ENCODE measurements at places on chromosomes 3 and 15. TPM values are rescaled to one million over a fixed set of nuclear protein-coding genes. Genes with fewer than 3 reads are reported as not detected.
A peak's percentile ranks its signal among the peaks of the same experiment; 100 is the strongest.

The FRG2C gene
- polyA plus RNA-seq: not detected

The RARRES1 gene
- 3.7 TPM for polyA plus RNA-seq

The SLC2A2 gene
- polyA plus RNA-seq: 0.52 TPM

The RHOA gene
- 383 TPM for polyA plus RNA-seq

The NPAP1 gene
- polyA plus RNA-seq: 0.03 TPM

DNA sequence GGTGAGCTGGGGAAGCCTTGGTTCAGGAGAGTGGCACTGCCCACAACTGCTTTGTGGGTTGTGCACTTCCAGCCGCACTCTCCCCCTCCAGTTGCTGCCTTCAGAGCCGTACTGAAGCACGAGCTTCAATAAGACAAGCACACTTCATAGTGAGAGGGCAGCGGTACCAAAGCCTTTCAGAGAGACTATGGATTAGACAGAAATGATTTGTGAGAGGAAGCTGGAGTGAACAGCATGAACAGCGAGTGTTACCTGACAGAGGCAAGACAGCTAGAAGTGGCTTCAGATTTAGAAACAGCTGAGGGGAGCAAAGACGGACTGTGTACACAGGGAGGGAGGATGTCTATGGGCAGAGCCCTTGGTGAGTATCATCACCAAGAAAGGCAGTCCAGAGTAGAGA is 31.1 kb downstream of the HCLS1 start:
- no peak for DNase-seq

GRCh38 chr3:64491843-64492242 is 196.0 kb downstream of the ADAMTS9 start:
- DNase-seq: no peak

- no peak for DNase-seq
These were observed 1.6 kb upstream of the TTLL3 start for GRCh38 chr3:9808345-9809037.

DNA sequence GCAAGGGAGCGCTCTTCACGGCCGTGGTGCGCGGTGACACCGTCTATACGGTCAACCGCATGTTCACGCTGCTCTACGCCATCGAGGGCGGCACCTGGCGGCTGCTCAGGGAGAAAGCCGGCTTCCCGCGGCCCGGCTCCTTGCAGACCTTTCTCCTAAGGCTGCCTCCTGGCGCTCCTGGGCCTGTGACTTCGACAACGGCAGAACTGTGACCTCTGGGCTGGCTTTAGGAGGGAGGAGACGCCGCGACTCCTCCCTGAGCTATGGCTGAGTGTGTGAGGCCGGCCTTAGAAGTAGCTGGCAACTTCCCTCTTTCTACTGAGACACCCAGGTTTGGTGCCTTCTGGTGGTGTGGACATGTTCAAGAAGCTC is 1.4 kb downstream of the KBTBD13 start:
- DNase-seq: peak; percentile 81

- DNase-seq: no peak
These were observed 6.2 kb downstream of the GRK7 start for GRCh38 chr3:141769221-141769894.

DNA sequence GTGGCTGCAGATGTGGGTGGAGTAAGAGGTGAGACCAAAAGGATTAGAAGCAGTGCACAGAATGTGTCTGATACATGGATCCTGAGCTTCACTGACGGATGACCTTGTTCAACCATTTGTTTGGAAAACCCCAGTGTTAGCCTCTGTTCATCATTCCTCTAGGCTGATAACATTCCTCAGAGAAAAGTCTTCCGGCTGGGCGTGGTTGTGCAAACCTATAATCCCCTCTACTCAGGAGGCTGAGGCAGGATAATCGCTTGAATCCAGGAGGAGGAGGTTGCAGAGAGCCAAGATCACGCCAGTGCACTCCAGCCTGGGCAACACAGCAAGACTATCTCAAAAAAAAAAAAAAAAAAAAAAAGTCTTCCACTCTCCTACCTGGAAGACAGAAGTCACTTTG is 23.1 kb upstream of the CHD2 start:
- DNase-seq: no peak

DNA sequence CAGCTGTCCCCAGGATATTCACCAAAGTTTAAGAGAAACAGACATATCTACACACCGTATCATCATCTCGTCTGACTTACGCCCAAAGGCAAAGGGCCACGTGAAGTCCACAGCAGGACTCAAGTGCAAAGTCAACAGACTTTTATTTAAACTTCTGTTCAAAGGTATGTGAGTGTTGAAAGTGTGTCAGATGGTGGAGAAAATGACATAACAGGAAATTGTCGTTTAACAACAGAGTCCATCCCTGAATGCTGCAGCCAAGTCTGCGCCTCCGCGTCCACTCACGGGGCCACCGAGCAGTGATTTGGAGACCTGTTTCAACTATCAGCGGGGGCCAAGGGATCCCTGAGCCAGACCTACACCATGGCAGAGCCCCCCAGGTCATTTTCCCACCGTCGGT is 165.6 kb downstream of the XXYLT1 start:
- no peak for DNase-seq

GRCh38 chr3:182717216-182717615 is 76.1 kb upstream of the ATP11B start:
- DNase-seq: no peak

DNA sequence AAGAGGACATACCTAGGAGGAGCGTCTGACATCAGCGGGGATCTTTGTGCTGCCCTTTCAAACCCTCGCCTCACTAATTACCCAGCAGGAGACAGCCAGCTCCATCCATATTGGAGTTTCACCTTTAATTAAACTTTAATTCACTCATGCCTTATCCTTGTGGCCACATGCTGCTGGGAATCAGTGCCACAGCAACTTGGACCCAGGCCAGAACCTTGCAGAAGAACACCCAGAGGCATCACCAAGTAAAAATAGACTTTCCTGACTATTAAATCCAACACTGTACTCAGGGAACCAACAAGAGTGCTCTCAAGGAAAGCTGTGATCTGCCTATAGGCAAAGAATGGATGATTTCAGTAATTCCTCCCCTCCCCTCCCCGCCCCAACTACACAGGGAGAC is 23.9 kb downstream of the EIF1B start:
- DNase-seq: no peak

DNA sequence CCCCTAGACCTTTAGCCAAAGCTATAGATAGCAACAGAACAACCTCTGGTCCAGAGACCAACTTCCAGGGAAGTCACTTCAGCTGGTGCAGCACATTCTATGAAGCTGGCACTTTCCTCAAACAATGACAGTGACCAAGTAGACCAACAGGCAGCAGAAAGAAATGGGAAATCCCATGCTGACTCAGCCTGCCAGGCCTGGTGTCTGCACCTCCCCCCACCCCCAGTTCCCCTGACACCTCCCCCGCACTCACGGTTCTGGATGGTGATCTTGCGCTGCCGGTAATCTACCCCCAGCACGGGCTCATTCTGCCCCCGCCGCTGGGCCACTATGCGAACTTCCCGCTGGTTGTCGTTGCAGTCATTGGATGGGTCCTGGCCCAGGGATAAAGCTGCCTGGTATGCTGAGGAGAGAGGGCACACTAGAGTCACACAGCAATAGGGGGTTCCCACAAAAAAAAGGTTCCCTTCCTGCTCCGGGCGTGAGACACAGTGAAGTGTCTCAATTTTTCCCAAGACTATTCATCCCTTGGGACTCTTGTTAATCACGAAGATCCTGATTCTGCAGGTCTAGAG is 17.0 kb downstream of the ILDR1 start:
- DNase-seq: no peak

DNA sequence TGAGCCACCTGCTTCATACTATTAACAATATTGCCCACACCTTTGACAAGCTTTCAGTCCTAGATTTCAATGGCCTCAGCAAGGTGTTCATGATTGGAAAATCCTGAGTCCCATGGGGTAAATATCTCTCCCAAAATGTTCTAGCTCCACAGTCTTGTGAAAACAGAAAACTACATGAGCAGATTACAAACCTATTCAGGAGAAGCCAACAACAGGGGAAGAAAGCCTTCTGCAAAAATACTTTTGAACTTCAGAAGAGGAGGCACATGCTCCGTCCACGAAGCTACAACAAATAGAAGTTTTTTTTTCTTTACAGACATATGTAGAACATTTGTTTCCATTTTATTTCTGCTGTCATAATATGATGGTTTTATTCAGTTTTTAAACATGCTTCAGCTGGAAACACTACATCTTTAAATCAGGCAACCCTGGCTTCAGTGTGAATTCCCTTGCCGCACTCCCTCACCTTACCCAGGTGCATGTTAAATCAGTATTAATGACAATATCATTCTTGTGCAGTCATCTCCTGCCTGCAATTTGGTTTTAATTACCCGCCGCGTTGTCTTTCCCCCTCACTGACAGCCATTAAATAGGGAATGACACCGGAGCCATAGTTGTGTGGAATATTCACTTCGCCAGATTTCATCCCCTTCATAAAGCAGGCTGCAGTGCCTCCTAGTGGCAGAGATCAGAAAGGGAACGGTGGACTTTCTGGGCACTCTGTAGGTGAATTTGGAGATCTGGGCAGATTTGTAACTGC is 725.5 kb upstream of the ARRDC4 start:
- DNase-seq: peak; percentile 74

GRCh38 chr15:37931868-37932267 is 2.6 kb upstream of the TMCO5A start:
- DNase-seq: peak; percentile 43

Data from muscle of back (tissue), 13 donors.